ENCODE measurements at places on chromosomes 2 and 18.

DNA sequence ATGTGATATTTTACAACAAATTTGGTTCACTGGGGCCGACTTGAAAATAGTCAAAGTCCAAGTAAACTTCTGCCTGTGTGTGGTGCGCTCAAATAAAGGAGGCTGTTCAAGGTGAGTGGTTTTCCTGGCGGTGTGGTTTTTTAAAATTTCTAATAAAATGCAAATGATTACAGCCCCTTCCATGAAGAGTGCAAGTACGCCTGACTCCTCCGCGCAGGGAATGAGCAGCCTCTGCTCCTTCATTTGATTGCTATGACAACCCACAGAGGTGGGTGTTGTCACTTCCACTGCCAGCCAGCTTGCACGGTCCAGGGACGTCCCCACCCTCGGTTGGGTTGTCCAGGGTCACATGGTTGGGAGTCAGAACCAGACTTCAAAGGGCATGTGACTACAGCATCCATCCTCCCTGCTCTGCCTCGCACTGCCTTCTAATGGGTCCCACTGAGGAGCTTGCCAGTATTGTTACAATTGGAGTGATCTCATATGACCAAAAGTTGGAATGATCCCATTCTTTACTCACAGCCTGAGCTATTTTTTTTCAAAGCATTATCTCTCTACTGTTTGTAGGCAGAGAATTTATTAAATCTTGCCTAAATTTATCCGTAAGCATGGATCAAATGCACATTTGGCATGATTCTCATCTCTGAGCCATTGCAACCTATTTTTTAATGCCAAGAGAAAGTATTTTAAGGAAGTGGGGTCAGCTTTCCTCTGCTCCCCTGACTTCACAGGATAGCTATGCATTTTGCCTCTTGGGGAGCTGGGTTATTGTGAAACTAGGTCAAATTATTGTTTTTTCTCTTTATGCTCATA, 121.3 kb downstream of the AGAP1 start:
- DNase-seq = no peak

GRCh38 chr2:153873052-153874048, 1.6 kb downstream of the GALNT13 start:
- no peak for DNase-seq

DNA sequence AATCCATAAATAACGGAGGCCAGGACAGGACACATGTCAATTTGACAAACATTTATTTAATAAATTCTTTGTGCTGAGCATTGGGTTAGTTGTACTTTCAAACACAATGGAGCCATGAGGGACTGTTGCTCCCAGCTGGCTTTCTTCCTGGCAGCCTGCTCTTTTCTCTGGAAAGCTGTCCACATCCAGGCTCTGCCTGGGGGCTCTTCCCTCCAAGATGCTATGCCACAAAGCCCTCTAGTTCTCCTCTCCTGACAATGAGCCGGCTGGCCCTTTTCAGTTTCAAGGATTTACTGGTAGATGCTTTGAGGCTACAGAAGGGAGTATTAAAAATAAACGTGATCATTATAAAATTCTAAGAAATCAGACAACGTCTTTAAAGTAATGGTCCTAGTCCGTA, 44.1 kb upstream of the SLC14A2 start:
- no peak for DNase-seq

DNA sequence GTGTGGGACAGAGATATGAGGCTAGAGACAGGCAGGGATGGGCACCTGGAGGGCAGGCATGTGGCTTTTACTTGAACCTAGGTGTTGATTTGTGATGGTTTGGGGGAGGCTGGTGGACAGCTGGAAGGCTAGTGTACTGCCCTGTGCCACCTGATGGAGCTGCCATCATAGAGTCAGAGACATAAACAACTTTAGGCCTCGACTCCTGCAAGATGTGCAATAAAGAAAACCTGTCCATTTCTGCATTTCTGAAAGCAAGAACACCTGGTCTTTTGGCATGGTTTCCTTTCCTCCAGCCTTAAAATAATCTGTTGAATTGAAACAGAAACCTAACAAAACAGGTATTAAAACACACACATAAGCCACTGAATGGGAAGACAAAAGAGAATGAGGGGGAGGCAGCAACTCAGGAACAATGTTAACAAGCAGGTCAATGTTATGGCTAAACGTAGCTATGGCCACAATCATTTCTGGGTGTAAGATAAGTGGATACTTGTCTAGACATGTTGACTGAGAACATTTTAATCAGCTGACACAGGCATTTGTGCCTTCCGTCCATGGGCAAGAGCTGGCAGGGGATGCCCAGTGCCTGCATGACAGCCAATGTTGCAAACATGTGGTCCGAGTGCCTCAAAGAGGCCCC, 87.8 kb downstream of the KCTD1 start:
- DNase-seq = no peak

DNA sequence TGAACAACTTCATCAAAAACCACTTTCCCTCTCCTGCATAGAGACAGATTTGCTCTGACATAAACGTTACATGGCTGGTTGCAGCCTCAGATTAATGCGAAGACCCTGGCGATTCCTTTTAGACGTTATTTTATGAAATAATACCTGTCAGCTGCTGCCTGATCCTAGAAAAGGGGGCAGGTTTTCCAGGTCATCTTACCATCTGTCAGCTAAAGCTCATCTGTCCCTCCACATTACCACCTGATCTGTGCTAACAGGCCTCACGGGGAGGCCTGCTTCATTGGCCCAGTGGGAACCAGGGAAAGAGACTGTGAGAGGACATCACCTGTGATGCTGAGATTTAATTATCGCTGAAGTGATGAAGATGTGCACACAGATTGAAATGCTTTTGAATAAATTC, 261.0 kb downstream of the ARHGAP15 start:
- DNase-seq = no peak

- no peak for DNase-seq
These were observed 200.6 kb upstream of the RASGRP3 start for GRCh38 chr2:33275689-33276444.

GRCh38 chr18:37567994-37568359, 2.4 kb upstream of the CELF4 start:
- DNase-seq = no peak

- DNase-seq = no peak
These were observed 9.2 kb downstream of the RNU4ATAC start for GRCh38 chr2:121539750-121540469.

- DNase-seq = no peak
These were observed 411.0 kb downstream of the TMEM182 start for GRCh38 chr2:103172821-103173220.

DNA sequence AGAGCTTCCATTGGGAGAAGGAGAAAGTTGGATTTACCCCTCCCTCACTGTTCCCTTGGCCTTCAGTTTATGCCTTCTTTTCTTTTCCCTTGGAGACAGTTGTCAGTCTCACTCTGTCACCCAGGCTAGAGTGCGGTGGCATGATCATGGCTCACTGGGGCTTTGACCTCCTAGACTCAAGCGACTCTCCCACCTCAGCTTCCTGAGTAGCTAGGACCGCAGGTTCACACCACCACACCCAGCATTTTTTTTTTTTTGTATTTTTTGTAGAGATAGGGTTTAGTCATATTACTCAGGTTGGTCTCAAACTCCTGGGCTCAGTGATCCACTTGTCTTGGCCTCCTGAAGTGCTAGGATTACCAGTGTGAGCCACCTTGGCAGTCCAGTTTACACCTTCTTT, 49.9 kb downstream of the SLC9A4 start:
- DNase-seq = no peak

GRCh38 chr18:3060667-3061580, 48.0 kb upstream of the LPIN2 start:
- DNase-seq = no peak

DNA sequence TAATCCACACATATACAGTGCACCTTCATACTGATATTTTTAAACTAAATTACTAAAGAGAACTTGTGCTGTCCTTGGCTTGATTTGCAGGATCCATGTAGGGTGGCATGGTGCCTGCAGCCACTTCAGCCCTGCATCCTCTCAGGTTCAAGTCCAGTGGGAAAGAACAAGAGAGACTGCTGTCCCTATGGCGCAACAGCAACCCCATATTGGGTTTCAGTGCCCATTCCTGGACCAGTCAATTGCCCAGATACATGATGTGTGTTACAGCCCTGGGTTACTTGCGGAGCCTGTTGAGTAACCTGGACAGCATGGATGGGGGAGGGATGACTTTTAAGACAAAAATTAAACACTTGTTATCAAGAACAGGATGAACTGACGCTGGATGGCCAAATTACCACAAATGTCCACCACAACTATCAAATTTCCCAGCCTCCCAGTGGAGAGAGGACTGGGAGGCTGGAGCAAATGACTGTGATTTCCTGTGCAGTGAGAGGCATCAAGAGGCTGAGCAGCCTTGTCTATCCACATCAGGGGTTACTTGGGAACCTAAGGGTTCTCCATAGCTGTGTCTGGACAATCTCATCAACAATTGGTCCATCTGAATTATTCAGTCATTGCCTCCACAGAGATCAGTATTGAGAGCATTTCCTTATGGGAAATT, 162.0 kb downstream of the CAPN13 start:
- DNase-seq = no peak

GRCh38 chr2:65686928-65687521, 254.6 kb upstream of the SPRED2 start:
- DNase-seq = no peak

- DNase-seq = no peak
These were observed 85.2 kb upstream of the RPE start for GRCh38 chr2:209917154-209917771.

Measured in stimulated activated CD4-positive, alpha-beta T cell treated with anti-CD3 and anti-CD28 coated beads, Interleukin-1b, Interleukin-23, amount 100 ng/mL, for 1 hour (primary cell).